ENCODE measurements at places on chromosomes 11 and 22. TPM values are rescaled to one million over a fixed set of nuclear protein-coding genes. Genes with fewer than 3 reads are reported as not detected.

SHANK3 gene
- total RNA-seq: 9.7 TPM

- no peak for DNase-seq
These were observed 6.0 kb downstream of the CCDC86 start for GRCh38 chr11:60847896-60848295.

DNA sequence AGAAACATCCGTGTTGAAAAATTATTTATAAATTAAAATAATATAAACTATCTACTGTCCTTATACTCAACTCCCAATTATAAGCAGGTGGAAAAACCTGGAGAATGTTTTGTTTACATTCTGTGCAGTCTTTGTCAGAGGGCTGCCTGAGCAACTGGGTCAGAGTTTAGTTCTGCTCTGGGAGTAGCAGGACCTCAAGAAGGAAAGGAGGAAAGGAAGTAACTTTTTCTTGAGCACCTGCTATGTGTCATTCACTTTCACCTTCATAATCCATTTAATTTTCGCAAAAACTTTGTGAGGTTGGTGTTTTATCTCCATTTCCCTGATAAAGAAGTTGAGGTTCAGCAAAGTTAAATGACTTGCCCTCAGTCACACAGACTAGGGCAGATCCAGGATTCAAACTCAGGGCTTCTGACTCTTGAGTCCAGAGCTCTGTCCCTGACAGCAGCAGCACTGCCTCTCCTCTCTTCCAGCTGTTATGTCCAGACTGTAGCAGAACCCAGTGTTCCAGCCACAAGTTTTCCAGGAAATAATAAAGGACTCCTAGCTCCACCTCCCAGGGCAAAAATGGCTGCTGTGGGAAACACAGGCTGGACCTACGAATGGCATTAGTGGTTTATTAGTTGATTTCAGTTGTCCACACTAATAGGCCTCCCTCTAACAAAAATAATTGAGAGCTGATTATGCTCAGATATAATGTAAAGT is 6.4 kb downstream of the CD3E start:
- DNase-seq: no peak

GRCh38 chr22:38879108-38879729 is 7.2 kb upstream of the CBX6 start:
- DNase-seq: no peak

GRCh38 chr11:117910525-117910924 is 18.7 kb downstream of the TMPRSS13 start:
- DNase-seq: no peak

GRCh38 chr11:10743354-10744000 is 7.6 kb upstream of the CTR9 start:
- DNase-seq: no peak

GRCh38 chr22:42922374-42923191 is 65.5 kb upstream of the ARFGAP3 start:
- DNase-seq: no peak

- DNase-seq: no peak
These were observed 226.9 kb upstream of the B3GAT1 start for GRCh38 chr11:134638796-134639430.

- no peak for DNase-seq
These were observed 499.3 kb upstream of the TENM4 start for GRCh38 chr11:79940165-79940564.

- peak; percentile 10 for DNase-seq
These were observed 12.0 kb downstream of the MUC5B start for GRCh38 chr11:1234771-1235305.

GLYAT gene
- total RNA-seq: not detected

- DNase-seq: peak; percentile 94
These were observed at the start of gene PNPLA3 for GRCh38 chr22:43923631-43924464. Gene PNPLA3, plus strand, starts transcription at chr22:43923805. Its CDS starts 107 bp downstream, at chr22:43923912.

DNA sequence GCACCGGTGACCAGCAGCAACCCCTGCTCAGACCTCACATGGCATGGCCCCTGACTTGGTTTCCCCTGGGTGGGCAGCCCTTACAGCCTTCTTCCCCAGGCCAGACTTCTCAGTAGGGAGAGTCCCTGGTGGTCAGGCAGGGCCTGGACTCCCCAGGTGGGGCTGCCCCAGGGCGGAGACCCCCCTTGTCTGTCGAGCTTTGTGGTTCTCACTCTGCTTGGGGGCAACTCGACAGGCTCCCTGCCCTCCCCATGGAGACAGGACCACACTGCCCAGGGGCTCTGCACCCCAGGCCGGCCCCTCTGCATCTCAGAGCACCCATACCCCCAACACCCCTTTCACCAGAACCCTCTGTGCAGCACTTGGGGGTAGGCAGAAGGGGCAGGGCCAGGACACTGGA is 87.7 kb downstream of the MORC2 start:
- DNase-seq: no peak

DNA sequence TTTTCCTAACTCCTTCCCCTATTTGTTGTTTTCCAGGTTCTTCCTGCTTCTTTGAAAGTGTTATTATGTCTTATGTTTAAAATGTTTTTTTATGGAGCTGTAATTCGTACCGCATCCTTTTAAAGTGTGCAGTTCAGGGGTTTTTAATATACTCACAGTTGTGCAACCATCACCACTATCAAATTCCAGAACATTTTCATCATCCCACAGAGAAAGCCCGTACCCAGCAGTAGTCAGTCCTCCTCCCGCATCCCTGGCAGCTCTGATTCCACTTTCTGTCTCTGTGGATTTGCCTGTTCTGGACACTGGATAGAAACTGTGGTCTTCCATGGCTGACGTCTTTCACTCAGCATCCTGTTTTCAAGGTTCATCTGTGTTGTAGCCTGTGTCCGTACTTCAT is 73.7 kb downstream of the JAM3 start:
- DNase-seq: no peak

GRCh38 chr11:60170566-60170965 is 12.3 kb downstream of the MS4A6A start:
- DNase-seq: no peak

DNA sequence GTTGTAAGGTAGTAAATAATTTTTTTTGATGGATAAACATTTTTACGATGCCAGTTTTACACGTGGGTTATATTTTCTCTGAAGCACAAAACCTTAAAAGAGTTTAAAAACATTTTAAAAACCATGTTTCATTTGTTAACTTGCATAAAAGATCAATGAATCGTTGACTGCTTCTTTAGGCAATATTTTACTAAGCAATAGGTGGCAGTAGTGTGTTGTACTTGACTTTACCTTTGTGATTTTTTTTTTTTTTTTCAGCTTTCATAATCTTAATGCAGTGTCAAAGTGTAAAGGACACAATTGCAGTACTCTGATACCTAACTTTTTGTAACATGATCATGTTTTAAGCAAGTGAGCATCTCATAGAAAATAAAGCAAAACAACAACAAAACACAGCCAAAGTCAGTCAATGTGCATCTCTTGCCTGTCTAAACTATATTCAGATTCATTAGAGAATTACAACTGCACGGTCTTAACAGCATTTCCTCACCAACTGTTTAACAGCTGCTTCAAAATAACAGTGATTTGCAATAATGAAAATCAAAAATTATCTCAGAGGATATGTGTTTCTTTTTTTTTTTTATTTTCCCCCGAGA is 27.7 kb downstream of the DNAJC24 start:
- no peak for DNase-seq

EFCAB6 gene
- 7.5 TPM for total RNA-seq

GRCh38 chr22:38062791-38063190 is 5.6 kb downstream of the PICK1 start:
- no peak for DNase-seq

SLC22A25 gene
- not detected for total RNA-seq

- no peak for DNase-seq
These were observed 26.4 kb downstream of the ISX start for GRCh38 chr22:35092406-35092805.

DNA sequence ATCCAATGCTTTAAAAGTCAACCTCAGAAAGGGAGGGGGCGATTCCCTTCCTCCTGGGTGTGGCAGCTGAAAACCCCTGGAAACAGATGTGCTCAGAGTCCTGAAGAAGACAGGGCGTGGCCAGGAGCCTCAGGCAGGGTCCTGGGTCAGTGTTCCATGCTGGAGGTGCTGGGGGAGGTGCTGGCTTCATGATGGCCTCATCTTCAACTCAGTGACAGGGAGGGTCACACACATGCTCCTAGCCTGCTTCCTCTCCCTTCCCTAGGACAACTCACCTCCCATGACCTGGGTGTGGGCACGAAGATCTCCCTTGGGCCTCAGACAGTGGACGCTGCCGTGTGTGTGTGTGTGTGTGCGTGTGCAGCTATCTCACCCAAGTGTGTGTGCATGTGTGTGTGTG is 245.6 kb upstream of the B3GAT1 start:
- DNase-seq: no peak

TMEM151A gene
- 0.20 TPM for total RNA-seq

DNA sequence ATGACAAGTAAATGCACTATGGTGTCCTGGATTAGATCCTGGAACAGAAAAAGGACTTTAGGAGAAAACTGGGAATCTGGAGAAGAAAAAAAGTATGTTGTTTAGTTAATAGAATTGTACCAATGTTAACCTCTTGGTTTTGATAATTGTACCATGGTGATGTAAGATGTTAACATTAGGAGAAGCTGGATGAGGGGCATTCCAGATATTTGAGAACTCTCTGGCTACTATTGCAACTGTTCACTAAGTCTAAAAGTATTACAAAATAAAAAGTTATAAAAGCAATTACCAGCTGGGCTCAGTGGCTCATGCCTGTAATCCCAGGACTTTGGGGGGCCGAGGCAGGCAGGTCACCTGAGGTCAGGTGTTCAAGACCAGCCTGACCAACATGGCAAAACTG is 66.5 kb downstream of the EXT2 start:
- no peak for DNase-seq

OTOG gene
- not detected for total RNA-seq

HSCB gene
- total RNA-seq: 18.3 TPM

GRCh38 chr11:30107899-30108298 is 91.1 kb upstream of the KCNA4 start:
- DNase-seq: no peak

DNA sequence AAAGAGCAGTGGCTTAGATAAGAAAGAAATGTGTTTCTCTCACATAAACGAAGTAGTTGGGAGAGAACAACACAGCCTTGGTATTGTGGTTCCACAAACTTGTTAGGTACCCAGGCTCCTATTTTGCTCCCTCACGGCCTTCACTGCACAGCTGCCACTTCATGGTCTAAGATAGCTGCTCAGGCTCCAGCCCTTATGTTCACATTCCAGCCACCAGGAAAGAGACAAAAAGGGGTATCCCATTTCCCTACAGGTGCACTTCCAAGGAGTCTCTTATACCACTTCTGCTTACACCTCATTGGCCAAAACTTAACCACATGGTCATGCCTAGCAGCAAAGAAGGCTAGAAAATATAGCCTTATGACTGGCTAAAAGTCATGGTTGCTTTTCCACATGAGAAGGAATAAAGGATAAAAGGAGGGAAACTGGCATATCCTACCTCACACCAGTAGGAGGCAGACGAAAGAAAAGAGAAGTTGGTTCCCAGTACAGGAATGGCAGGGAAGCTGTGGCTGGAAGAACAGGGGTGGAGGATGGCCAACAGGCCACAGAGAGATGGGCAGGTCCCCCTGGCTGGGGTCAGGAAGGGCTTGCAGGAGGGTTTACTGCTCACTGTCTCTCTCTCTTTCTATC is 5.4 kb upstream of the HDHD5 start:
- no peak for DNase-seq

OR52E8 gene
- not detected for total RNA-seq

DNA sequence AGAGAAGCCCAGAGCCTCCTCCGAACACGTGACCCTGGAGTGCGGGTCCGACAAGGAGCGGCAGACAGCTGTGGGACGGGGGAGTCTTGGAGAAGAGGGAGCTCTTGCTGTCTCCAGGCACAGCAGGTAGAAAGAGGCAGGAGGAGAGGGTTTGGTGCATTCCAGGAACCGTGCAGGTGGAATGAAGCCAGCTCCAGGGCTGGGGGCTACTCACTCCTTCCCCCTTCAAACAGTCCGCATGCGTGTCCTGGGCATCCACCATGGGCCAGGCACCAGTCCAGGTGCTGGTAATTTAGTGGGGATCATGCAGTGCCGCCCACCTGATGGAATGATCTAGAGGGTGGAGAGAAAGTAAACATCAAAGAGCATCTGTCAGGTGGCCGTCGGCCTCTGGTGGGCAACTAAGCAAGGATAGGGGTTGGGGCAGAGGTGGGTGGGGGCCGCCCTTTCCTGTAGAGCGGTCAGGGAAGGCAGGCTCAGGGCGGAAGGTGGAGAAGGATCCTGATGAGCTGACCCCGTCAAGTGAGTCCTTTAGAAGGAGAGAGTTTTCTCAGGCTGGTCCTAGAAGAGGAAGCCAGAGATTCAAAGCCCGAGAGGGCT is 850.0 kb downstream of the TBC1D22A start:
- no peak for DNase-seq

MMP27 gene
- not detected for total RNA-seq

- no peak for DNase-seq
These were observed 44.9 kb downstream of the MACROD1 start for GRCh38 chr11:64120951-64121569.

DBX1 gene
- not detected for total RNA-seq

TRIM29 gene
- 1.7 TPM for total RNA-seq
